ENCODE measurements at places on chromosomes 5 and 9.

- DNase-seq, result no peak
Observed at GRCh38 chr9:85427772-85428171, 314.0 kb downstream of the AGTPBP1 start.

DNA sequence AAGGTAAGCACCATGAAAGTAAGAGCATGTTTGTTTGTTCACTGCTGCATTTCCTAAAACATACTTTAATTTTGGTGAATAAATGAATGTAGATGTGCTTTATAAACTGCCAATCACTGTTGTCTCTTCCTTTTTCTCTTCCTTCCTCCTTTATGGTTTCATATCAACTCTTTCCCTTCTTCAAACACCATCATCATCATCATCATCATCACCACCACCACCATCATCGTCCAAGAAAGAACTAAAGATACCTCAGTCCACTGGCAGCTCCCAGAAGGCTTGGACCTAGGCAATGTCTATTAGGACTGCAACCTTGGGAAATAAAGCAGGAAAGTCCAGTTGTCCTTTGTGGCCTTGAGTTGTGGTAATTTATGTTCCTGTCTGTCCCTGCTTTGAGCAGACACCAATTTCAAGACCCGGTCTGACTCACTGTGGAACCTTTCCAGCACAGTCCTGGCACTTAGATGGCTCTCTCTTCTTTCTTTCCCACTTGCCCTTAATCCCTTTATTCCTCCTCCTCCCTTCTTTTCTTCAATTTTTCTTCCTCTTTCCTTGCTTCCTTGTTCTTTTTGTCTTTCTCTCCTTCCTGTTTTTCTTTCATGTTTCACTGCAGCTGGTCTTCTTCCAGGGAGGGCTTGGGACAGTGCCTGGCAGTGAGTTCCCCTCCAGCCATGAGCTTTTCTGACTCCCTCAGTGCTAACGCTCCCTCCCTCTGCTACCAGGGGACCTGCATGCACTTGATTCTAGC is 99.3 kb downstream of the ANGPTL2 start:
- no peak for DNase-seq

DNA sequence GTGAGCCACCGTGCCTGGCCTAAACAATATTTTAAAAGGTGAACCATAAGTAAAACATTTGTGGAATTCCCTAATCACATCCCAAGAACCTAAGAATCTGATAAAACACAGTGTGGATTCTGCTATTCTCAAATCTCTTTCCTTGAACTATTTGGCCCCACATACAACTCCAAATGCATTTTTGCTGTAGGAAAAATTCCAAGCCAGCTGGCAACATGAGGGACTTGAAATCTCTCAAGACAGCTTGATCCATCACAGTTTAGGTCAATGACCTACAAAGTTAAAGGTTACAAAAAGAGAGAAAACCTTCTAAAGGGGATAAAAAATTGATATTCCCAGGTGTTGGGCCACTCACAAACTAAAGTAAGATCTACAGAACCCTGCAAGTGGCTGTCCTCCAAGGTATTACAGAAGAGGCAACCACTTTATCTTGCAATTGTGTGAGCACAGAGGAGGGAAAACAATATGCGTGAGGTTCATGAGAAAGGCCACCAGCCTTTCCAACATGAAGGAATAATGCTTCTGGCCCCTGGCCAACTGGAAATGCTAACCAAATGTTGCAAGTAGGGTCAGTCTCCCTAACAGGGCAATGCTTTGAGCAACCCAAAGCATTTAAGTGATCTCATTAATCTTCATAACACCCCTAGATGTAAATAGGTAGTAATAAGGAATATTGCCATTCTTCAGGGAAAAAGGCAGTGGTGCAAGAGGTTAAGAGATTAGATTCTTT is 221.4 kb downstream of the SEMA5A start:
- DNase-seq, result peak; percentile 30

DNA sequence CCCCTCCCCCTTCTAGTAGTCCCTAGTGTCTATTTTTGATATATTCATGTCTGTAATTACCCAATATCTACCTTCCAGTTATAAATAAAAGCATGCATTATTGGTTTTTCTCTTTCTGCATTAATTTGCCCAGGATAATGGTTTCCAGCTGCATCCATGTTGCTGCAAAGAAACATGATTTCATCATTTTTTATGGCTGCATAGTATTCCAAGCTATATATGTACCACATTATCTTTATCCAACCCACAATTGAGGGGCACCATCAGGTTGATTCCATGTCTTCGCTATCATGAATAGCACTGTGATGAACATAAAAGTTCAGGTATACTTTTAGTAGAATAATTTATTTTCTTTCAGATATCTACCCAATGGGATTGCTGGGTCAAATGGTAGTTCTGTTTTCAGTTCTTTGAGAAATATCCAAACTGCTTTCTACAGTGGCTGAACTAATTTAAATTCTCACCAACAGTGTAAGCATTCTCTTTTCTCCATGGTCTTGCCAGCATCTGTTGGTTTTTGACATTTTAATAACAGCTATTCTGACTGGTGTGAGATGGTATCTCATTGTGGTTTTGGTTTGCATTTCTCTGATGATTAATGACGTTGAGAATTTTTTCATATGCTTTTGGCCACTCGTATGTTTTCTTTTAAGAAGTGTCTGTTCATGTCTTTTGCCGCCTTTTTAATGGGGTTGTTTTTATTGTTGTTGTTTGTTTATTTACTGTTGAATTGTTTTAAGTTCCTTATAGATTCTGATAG is 746.1 kb upstream of the MEF2C start:
- DNase-seq, result no peak

DNA sequence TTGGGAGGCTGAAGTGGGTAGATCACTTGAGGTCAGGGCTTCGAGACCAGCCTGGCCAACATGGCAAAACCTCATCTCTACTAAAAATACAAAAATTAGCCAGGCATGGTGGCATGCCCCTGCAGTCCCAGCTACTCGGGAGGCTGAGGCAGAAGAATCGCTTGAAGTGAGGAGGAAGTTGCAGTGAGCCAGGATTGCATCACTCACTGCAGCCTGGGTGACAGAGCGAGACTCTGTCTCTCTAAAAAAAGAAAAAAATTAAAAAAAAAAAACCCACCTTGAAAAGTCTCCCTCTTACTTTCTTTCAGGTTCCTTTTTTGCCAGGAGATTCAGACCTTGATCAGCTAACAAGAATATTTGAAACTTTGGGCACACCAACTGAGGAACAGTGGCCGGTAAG is 34.2 kb downstream of the CDK7 start:
- no peak for DNase-seq

DNA sequence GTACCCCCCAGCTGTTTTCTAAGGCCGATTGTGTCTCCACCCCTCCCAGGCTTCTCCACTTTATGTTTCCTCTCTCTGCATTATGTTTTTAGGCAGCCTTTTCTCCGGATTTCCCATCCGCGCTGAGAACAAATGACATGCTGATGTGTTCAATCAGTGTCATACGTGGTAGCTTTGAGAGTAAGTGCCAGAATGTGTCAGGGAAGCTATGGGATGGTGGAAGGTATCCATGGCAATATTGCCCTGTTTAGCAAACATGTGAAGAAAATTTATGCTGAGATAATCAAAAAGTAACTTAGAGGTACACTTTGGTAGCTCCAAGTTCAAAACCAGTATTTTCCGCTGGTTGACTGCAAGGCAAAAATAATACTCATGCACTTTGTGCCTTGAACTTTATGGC is 36.6 kb upstream of the LECT2 start:
- DNase-seq, result no peak

GRCh38 chr5:58439094-58439644 is 20.7 kb downstream of the PLK2 start:
- no peak for DNase-seq

DNA sequence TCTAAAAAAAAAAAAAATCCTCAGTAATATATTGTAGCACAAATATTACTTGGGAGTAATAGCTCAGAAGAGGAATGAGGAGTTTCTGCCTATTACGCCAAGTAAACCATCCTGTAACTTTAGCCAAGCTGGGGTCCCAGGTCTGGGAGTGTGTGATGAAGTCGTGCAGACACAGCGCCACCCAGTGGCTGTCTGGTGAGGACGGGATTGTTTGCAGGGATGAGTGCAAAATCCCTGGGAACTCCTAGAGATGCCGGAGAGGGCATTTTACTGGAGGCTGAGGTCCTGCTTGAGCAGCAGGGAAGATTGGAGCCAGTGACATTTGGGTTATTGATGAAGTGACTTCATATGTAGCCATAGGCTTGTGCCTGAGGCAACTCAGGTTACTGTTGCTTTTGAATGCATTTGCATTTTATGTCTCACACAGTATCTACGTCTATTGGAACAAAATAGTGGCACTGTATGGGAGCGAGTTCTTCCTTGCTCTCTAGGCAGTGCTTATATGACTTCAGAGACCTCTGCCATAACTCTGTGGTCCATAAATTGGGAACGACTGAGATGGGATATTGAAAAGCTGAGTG is 72.8 kb downstream of the PSAT1 start:
- DNase-seq, result no peak

DNA sequence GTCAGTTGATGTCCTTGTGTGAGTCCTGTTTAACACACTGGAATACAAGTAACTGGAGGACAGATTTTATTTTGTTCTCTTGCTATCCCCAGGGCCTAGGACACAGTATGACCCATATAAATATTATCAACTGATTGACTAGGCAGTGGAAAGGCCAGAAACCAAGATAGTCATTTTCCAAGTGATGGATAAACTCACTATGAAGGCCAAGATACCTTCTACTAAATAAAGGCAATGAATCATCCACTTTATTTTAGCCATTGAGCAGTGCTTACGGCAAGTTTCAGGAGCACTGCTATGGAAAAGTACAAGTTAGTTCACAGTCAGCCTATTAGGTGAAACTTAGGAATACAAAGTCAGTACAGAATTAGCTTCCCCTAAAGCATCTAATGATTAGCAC is 153.2 kb downstream of the SEMA5A start:
- DNase-seq, result no peak

DNA sequence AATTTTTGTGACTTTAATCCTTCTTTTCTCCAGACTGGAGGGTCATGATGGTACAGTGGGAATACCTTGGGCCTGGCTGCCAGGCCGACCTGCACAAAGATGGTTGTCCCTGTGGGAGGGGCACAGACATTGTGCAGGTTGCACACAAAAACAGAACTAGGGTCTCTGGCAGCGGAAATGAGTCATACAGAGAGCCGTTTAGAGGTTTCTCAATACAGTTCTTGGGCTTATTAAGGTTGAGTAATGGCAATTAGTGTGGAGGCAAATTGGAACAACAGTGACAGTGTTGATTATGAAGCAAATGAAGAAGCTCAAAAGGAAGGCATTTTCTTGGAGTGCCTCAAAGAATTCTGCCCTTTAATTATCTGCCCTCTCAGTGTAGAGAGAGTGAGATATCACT is 173.6 kb downstream of the TENT4A start:
- no peak for DNase-seq

GRCh38 chr9:28190981-28191380 is 617.7 kb upstream of the C9orf72 start:
- DNase-seq, result no peak

DNA sequence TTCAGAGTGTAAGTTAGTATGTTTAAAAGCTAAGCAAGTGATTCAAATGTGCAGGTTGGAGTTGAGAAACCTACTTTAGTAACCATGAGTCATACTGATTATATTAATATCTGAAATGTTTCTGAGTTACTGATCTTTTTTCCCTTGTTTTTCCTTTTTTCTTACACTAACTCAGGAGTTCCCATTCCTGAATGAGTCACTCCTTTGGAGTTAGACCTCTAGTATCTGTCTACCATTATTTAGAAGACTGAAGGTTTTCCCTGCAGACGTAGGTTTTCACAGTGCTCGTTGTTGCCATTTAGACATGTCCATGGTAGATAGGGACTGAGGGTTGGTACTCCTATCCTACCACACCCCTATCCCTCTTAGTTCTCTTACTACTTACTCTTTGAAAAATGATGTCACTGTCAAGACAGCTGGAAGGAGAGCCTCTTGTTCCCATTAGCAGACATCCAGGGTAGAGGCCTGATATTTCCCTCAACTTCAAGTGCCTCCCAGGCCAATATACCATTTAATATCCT is 20.2 kb downstream of the OCLN start:
- DNase-seq, result peak; percentile 65

DNA sequence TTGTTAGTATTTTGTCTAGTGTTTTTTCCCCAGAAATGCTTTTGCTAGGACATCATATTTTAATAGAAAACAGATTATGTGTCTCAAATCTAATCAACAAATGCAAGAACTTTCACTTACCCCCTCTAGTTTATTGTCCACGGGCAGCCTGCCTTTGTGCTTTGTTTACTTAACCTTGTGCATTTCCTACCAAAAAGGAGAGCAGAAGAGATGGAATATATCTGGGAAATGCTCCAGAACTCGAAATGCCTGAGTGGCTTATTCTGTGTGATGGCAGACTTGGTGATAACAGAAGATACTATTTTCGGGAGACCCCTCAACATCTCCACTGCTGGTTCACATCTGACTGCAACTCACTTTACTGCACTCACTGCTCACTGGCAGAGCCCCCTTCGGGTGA is 33.3 kb upstream of the SPDL1 start:
- no peak for DNase-seq

DNA sequence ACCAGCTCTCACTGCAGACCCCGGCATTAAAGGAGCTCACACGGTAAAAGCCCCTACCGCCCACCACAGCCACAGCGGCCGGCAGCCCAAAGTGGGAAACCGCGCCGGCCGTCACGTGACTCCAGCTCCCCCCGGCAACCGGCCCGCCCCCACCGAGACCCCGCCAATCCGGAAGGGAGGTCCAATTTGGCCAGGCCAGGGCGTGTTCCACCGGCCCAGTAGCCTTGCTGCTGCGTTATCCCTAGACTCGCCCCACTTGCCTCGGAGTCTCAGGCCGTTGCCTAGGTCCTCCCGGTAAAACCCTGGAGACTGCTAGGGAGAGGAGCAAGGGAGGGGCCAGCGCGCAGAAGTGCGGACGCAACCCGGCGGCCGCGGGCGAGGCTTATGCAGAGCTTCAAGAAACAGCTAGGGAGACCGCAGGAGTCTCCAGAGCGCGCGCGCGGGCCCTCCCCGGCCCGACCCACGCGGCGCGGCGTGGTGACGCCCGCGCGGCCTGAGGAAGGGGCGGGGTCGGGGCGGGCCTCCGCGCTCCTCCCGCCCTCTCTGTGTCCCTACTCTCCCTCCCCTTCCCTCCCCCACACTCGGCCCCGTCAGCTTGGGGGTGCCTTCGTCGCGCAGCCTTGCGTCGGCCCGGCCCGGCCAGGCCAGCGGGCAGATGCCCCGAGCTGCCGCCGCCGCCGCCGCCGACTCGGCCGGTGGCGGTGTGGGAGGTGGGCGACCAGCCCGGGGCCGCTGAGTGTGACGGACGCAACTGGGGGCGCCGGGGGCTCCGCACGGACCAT is at the start of gene RIC1:
RIC1 (plus strand) TSS at position 578 of the 782 bp plus-strand sequence; CDS start at position 781, 203 bp downstream.
- DNase-seq, result peak; percentile 72

GRCh38 chr9:16693616-16694015 is 176.9 kb downstream of the BNC2 start:
- DNase-seq, result no peak

DNA sequence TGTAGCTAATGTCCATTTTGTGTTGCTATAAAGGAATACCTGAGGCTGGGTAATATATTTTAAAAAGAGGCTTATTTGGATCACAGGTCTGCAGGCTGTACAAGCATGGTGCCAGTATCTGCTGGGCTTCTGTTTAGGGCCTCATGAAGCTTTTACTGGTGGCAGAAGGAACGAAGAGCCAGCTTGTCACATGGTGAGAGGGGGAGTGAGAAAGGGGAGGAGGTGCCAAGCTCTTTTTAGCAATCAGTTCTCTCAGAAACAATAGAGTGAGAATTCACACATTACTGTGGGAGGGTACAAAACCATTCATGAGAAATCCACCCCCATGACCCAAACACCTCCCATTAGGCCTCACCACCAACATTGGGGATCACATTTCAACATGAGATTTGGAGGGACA is 340.9 kb downstream of the RASEF start:
- no peak for DNase-seq

All from retinal pigment epithelial cell (primary cell).